Left ventricle myocardium inferior (tissue), 1 donor: ENCODE measurements at places on chromosomes 5 and 9.

DNA sequence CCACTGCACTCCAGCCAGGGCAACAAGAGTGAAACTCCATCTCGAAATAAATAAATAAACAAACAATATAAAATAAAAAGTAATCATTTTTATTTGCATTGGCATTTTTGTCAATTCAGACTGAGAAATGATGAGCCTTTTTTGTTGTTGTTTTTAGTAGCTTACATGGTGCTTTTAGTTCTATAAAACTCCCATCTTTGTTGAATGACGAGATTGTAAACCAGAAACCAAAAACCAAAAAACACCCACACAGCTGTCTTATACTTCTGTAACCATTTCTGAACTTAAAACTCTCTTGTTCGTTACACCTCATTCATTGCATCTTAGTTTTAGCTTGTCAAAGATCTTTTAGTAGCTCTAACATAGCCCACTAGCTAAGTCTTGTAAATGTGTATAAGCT, 44.7 kb downstream of the GGTA1 start:
- no peak for DNase-seq

DNA sequence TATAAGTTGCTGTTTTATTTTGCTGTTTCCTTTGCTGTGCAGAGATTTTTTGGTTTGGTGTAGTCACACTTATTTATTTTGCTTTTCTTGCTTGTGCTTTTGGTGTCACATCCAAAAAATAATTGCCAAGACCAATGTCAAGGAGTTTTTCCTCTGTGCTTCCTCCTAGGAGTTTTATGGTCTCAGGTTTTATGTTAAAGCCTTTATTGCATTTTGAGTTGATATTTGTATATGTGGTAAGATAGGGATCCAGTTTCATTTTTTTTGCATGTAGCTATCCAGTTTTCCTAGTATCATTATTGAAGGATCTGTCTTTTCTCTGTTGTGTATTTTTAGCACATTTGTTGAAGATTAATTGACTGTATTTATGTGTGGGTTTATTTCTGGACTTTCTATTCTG, 210.6 kb downstream of the ARHGEF28 start:
- no peak for DNase-seq

DNA sequence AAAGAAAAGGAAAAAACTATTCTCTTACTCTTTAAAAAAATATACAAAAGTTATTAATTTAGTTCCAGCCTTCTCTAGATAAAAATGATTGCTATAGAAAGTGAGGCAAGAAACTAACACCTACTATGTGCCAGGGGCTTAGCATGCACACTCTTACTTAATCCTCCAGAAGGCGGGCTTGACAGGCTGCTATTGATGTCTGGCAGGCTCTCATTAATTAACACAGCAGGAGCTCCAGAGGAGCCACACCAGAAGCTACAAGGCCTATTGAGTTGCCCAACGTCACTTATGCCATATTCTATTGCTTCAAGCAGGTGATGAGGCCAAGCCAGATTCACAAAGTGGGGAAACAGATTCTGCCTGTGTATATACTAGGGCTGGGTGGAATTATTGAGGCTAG, 54.6 kb upstream of the CLINT1 start:
- no peak for DNase-seq

GRCh38 chr5:159310511-159310910, 19.8 kb downstream of the IL12B start:
- no peak for DNase-seq

- DNase-seq = no peak
These were observed 409.5 kb downstream of the ARHGEF28 start for GRCh38 chr5:74035521-74035937.

GRCh38 chr5:148586796-148587195, 67.5 kb downstream of the HTR4 start:
- no peak for DNase-seq
